Heart right ventricle (tissue), 16 donors: ENCODE measurements at places on chromosomes 12 and 14. TPM values are rescaled to one million over a fixed set of nuclear protein-coding genes. Genes with fewer than 3 reads are reported as not detected.

DNA sequence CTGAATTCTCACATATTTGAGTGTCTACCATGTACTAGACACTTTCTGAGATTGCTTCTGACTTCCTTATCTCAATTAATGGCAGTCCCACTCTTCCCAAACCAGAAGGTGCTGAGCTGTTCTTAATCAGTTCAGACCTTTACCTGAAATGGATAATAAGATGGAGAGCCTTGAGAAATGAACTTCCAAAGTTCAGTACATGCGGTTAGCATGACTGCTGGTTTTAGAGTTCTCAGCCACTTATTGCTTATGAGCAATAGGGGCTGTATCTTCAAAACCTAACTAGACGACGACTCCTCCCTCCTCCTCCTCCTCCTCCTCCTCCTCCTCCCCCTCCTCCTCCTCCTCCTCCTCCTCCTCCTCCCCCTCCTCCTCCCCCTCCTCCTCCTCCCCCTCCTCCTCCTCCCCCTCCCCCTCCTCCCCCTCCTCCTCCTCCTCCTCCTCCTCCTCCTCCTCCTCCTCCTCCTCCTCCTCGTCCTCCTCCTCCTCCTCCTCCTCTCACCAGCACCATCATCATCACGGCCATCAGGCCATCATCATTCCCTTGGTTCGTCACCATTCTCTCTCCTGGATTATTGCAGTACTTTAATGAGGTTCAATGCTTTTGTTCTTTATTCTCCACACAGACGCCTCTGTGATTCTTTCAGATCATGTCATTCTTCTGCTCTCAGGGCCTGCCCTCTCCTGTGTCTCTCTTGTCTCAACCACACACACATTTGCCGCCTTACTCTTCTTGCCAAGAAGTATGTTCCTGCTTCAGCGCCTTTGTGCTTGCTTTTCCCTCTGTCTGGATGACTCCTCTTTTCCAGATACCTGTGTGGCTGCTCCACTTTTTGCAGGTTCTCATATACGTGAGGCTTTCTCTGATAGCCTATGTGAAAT, 2.7 kb downstream of the PCNX1 start:
- no peaks in the 10 kb centered on the region for H3K36me3 ChIP-seq
- H3K4me1 ChIP-seq, result peaks cover 65% of the 10 kb centered on the region
- no peaks in the 10 kb centered on the region for H3K27me3 ChIP-seq
- H3K4me3 ChIP-seq, result no peak overlapping the region
- no peak for DNase-seq

DNA sequence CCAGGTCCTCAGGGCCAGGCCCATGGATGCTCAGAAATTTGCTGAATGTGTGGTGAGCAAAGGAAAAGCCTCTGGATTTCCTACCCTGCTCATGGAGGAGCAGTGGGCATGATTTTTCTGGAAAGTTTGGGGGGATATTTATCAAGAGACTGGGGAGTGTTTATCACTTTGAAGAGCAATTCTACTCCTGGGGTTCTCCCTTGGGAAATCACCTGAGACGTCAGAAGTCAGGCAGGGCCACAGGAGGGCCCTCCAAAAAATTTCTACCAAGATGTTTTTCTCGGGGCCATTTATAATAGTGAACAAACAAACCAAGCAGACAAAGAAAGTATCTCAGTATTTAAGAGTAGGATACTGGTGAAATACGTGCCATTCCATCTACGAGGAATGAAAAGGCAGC, 20.1 kb upstream of the EIF2B2 start:
- no peak for DNase-seq
- H3K4me1 ChIP-seq, result peaks cover 3% of the 10 kb centered on the region
- H3K36me3 ChIP-seq, result no peaks in the 10 kb centered on the region
- no peaks in the 10 kb centered on the region for H3K27me3 ChIP-seq

DNA sequence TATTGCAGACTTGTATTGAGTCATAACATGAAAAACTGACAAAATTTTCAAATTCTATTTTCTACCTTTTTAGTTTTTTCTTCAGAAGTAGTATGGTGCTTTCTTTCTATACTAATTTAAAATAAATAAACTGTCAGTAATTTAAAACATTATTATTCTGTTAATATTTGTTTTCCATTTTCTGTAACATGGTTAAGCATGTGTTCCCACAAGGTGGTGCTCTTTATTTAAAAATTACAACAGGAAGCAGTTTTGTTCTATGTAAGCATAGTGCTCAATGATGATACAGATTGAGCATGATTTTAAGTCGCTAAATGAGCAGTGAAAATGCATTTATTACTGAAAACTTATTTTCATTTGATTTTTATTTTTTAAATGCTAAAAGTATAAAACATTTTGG, 114.6 kb downstream of the PPFIA2 start:
- no peaks in the 10 kb centered on the region for H3K4me1 ChIP-seq
- H3K27me3 ChIP-seq, result no peaks in the 10 kb centered on the region
- H3K4me3 ChIP-seq, result no peak overlapping the region
- no peaks in the 10 kb centered on the region for H3K36me3 ChIP-seq
- DNase-seq, result no peak
- no peak overlapping the region for H3K27ac ChIP-seq

GRCh38 chr14:52829527-52830185, 38.2 kb upstream of the GNPNAT1 start:
- peaks cover under 1% of the 10 kb centered on the region for H3K4me1 ChIP-seq
- no peak overlapping the region for H3K27ac ChIP-seq
- H3K36me3 ChIP-seq, result no peaks in the 10 kb centered on the region
- no peak for DNase-seq
- no peak overlapping the region for H3K4me3 ChIP-seq

- no peaks in the 10 kb centered on the region for H3K36me3 ChIP-seq
- H3K27me3 ChIP-seq, result peaks cover 60% of the 10 kb centered on the region
Measured at GRCh38 chr14:103286460-103286859, 47.6 kb upstream of the EIF5 start.

DNA sequence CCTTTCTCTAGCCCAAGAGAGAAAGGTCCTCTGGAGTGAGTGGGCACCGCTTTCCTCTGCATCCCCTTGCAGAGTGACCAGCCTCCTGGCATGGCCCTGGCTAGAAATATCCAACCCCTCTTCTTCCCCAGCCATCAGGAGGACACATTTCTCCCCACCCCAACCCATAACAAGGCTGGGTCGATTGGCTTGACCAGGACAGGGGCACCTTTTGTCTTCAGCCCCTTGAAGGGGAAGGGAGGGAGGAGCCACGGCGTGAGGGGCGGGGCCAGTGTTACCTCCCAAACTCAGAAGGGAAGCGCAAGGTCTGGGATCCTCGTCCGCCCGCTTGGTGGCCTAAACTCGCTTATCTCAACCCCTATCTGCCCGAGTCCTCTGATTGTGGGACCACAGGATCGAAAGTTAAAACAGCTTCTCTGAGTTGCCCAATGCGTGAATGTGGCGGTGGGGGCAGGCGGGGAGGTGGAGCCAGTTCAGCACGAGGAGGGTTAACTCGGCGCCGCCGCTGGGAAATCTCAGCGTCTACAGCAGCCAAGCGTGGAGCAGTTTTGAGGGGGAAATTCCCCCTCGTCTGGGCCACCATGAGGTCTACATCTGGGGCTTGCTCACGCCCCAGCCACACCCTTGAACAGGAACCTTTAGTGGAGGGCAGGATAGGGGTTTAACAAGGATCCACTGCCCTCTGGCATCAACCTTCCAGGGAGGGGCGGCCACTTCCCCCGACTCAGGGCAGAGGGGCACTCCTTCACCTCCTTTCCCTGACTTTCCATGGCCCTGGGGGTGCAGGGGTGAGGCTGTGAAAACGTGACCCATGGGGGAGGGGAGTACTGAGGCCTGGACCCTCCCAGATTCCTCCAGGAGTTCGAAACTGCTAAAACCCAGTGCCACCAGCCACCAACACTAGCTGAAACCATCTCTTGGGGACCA, 795 bp downstream of the STAT6 start:
- peaks cover 33% of the 10 kb centered on the region for H3K36me3 ChIP-seq
- peak; percentile 79 for DNase-seq
- H3K4me1 ChIP-seq, result peaks cover 47% of the 10 kb centered on the region
- peak overlapping the region; percentile 81 for H3K4me3 ChIP-seq

The ZNF385A gene
- 6.6 TPM for total RNA-seq

DNA sequence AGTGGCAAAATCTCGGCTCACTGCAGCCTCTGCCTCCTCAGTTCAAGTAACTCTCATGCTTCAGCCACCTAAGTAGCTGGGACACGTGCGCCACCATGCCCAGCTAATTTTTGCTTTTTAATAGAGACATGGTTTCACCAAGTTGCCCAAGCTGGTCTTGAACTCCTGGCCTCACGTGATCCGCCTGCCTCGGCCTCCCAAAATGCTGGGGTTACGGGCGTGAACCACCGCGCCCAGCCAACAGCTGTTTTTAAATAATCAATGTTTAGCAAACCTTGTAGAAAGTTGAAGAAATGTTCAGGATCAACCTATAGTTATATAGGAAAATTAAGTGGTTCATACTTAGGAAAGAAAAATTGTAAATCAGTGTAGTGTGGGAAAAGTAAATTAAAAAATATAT, 6.0 kb upstream of the HSP90AA1 start:
- H3K27ac ChIP-seq, result no peak overlapping the region
- no peak for DNase-seq
- no peaks in the 10 kb centered on the region for H3K36me3 ChIP-seq

DNA sequence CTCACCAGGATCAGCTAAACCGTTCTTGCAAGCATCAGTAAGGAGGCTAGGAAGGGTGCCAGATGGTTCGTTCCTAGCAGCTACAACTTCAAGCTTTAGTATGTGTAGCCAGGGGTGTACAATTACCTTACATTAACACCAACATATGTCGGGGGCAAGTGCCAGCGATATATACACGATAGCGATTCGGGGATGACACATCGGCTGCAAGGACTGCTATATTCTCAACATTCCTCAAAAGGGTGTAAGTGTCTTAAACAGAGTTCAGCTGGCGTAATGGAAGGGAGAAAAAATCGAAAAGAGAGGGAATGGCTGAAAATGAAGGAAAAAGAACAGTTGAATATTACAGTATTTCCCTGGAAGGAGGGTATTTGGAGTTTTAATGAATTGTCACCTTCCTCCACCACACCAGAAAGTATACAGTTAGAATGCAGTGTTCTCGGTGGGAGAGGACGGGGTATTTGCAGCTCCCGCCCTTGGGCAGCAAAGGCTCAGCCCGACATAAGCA, 545 bp downstream of the LIMA1 start:
- no peak for DNase-seq
- no peaks in the 10 kb centered on the region for H3K36me3 ChIP-seq
- peak overlapping the region; percentile 85 for H3K27ac ChIP-seq
- peak overlapping the region; percentile 93 for H3K4me3 ChIP-seq
- H3K27me3 ChIP-seq, result no peaks in the 10 kb centered on the region

- no peaks in the 10 kb centered on the region for H3K27me3 ChIP-seq
- no peaks in the 10 kb centered on the region for H3K4me1 ChIP-seq
- no peak overlapping the region for H3K4me3 ChIP-seq
- DNase-seq, result no peak
- no peak overlapping the region for H3K27ac ChIP-seq
Measured at GRCh38 chr12:85747941-85748495, 88.2 kb downstream of the RASSF9 start.

The CIROP gene
- total RNA-seq, result not detected

GRCh38 chr12:100026241-100026640, 41.5 kb upstream of the ANKS1B start:
- no peaks in the 10 kb centered on the region for H3K27me3 ChIP-seq
- no peaks in the 10 kb centered on the region for H3K36me3 ChIP-seq
- H3K27ac ChIP-seq, result no peak overlapping the region
- no peaks in the 10 kb centered on the region for H3K4me1 ChIP-seq

GRCh38 chr14:65352964-65353530, 59.5 kb upstream of the FUT8 start:
- peaks cover 10% of the 10 kb centered on the region for H3K4me1 ChIP-seq
- no peak for DNase-seq
- no peaks in the 10 kb centered on the region for H3K36me3 ChIP-seq
- no peak overlapping the region for H3K4me3 ChIP-seq
- H3K27me3 ChIP-seq, result no peaks in the 10 kb centered on the region

GRCh38 chr12:30794591-30795409, 40.0 kb upstream of the CAPRIN2 start:
- H3K27me3 ChIP-seq, result no peaks in the 10 kb centered on the region
- H3K4me3 ChIP-seq, result peak overlapping the region; percentile 63
- DNase-seq, result no peak

The TAS2R19 gene
- 0.85 TPM for total RNA-seq

DNA sequence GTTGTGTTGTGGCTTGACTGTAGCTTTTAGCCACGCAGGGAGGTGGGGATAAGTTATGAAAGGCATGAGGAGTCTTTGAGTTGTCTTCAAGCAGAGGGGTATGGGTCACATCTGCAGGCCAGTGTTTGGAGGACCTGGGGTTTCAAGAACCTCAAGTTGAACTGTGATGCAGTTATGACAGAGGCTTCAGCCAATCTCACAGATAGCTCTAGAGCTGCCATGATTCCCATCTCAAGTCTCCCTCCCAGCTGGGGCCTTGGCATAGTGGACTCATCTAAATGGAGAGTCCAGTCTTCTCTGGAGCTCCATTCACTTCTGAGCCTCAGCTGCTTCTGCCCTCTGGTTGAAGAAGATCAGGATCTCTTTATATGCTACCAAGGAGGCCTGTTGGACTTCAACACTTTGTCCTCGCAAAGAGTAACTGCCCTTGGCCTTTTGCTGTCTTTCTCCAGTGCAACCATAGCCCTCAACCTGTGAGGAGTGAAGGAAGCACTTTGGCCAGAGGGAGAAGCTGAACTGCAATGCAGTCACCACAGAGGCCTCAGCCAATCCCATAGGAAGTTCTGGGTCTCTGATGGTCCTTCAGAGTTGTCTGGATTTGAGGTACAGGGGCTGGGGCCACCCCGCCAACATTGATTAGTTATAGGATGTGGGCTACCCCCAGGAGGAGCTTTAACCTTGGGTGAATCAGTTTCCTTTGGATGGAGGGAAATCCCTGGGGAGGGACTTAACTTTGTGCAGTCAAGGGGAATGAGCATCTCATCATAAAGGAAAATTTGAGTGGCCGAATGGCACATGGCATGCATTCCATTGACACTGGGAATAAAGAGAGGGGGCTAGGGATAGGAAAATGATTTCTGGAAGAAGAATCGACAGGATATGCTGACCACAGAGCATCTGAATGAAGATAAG, 230.5 kb downstream of the PCNX1 start:
- H3K27me3 ChIP-seq, result no peaks in the 10 kb centered on the region
- no peaks in the 10 kb centered on the region for H3K4me1 ChIP-seq
- no peak overlapping the region for H3K4me3 ChIP-seq
- DNase-seq, result no peak

The SMOC1 gene
- 0.15 TPM for total RNA-seq

The FGF6 gene
- not detected for total RNA-seq

GRCh38 chr14:64789696-64790095, 85.5 kb downstream of the PLEKHG3 start:
- no peaks in the 10 kb centered on the region for H3K4me1 ChIP-seq
- no peak overlapping the region for H3K4me3 ChIP-seq
- H3K36me3 ChIP-seq, result peaks cover 26% of the 10 kb centered on the region

DNA sequence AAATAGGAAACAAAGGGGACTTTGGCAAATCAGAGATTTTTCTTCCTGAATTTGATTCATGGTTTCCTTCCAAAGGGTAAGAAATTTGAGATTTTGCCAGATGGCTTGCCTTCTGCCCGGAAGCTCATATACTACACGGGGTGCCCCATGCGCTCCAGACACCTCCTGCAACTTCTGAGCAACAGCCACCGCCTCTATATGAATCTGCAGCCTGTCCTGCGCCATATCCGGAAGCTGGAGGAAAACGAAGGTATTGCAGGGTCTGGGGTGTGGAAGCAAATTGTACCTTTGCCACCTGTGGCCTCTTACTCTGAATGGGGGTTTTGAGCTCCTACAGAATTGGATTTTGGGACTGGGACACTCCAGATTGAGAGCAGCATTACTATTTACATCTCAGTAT, 63.5 kb downstream of the FRMD6 start:
- no peak overlapping the region for H3K4me3 ChIP-seq
- DNase-seq, result no peak
- H3K36me3 ChIP-seq, result peaks cover 6% of the 10 kb centered on the region
- no peaks in the 10 kb centered on the region for H3K4me1 ChIP-seq
- no peaks in the 10 kb centered on the region for H3K27me3 ChIP-seq

The TCL1A gene
- total RNA-seq, result 0.58 TPM
